ENCODE measurements at places on chromosomes 6 and 20.

- no peak for DNase-seq
Measured at GRCh38 chr6:167538746-167539145, 213.9 kb downstream of the TTLL2 start.

GRCh38 chr6:80173411-80173810 is 66.9 kb downstream of the BCKDHB start:
- no peak for DNase-seq

DNA sequence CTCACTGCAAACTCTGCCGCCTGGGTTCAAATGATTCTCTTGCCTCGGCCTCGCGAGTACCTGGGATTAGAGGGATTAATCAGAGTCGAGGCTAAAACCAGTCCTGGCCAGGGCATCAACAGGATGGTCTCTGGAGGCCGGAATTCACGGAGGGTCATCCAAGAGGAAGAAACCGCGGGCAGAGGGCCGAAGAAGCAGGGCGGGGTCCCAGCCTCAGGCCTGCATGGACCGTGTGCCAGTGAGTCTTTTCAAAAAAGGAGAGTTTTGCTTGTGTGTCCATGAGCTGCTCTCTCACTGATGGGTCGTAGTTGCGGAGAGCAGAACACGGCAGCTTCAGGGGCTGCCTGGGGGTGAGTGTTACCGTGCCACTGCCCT is 295.1 kb upstream of the ZNF337 start:
- DNase-seq: no peak

DNA sequence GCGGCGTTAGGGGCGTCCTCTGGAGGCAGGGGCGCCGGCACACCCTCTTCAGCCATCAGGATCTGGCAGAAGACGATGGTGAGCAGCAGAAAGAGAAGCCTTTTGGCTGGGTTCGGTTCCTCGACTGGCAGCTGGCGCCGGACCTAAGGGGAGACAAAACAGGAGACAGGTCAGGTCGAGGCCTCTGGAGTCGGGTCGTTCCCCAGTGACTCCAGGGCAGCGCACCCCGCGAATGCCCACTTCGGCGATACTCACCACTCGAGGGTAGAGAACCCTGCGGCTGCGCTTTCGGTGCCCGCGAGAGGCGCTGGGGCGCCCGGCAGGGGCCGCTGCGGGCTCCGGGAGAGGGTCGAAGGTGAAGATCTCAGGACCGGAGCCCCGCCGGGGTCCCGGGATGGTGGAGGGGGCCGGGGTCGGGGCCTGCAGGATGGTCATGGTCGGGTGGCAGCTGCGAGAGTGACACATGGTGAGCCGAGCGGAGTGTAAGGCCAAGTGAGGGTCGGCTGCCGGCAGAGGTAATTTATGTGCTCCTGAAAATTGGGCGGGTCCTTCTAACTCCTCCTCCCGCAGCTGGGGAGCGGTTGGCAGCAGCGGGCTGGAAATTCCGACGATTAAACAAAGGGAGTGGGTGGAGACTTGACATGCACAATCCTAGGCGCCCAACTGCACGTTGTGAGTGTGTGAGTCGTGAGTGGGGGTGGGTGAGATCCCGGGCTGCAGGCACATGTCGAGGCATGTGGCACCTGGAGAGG is at the start of gene IER3:
Gene IER3, minus strand, starts transcription at position 494 of the 752 bp plus-strand sequence. Its CDS starts 29 bp downstream, at position 465.
- DNase-seq: peak; percentile 85

DNA sequence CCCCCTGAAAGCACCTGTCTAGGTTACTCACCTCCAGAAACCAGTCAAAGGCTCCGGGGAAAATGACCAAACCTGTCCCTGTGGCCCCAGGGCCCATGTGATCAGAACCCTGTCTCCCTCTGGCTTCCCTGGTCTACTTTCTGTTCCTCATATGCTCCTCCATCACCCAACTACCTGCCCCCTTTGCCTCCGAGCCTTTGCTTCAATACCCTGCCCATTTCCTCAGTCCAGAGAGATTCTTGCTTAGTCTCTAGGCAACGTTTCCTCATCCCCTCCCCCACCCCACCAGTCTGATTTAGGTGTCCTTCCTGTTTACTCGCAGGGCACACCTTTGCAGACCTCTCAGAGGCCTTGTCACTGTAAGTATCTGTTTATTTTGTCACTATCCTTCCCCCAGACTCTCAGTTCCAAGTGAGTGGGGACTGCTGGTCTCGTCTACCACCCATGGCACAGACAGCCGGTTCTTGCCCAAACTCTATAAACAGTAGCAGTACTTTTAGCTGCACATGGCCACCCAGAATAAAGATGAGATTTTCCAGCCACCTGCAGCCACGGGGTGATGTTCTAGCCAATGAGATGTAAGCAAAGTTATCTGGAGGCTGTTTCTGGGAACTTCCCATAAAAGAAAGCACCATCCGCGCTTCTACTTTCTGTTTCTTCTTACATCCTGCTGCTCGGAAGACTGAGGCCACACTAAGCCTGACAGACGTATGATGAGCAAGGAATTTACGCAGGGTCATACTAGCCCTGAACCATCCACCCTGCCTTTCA is 13.3 kb downstream of the ELOVL5 start:
- DNase-seq: peak; percentile 84

GRCh38 chr6:35044761-35045421 is 96.2 kb downstream of the TCP11 start:
- no peak for DNase-seq

- DNase-seq: no peak
Measured at GRCh38 chr20:13008761-13009681, at the start of gene SPTLC3. SPTLC3 (plus strand) TSS chr20:13008972; CDS start chr20:13009268, 296 bp downstream.

GRCh38 chr6:15713325-15713724 is 50.5 kb upstream of the DTNBP1 start:
- DNase-seq: no peak

GRCh38 chr6:165774903-165775601 is 112.0 kb upstream of the PDE10A start:
- no peak for DNase-seq

- DNase-seq: no peak
Measured at GRCh38 chr6:51684038-51684437, 403.4 kb downstream of the PKHD1 start.

DNA sequence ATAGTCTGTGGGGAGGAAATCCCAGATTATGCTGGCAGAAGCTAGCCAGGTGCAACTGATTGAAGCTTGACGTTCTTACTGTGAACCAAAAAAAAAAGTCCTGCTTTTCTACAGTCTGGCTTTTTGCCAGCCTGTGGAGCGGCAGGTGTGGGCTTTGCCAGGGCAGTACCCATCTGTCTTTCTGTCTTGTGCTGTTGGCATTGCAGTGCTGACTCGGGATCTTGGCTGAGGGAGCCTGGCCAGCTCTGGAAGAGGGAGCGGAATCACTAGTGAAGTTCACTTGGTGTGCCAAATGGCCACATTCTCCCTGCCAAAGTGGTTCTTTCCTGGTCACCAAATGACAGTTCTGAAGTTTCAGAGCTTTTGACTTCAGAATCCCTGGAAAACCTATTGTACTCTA is 5.0 kb downstream of the KIF3B start:
- no peak for DNase-seq

GRCh38 chr20:19397666-19398065 is 185.2 kb downstream of the SLC24A3 start:
- no peak for DNase-seq

GRCh38 chr6:31142361-31142761 is 3.5 kb upstream of the PSORS1C2 start:
- DNase-seq: no peak

DNA sequence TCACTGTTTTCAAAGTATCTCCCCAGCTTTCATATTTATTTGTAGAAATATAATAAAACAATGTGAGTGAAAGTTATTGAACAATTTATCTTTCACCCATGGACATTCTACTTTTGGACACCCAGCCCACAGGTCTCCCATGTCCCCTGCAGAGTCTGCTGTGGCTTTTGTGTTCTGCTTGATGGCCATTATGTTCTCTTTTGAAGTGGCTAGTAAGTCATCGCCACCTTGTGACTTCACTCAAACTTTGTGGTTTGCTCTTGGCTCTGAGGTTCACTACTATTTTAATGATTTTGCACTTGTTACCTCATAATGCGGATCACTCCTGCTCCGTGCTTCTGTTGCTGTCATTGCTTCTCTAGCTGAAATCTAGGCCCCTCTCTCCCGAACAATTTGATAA is 10.2 kb upstream of the DEFB113 start:
- no peak for DNase-seq

- no peak for DNase-seq
Measured at GRCh38 chr6:31712296-31712695, 2.9 kb upstream of the LY6G6D start.

- DNase-seq: no peak
Measured at GRCh38 chr20:11711214-11711613, 206.5 kb upstream of the BTBD3 start.

DNA sequence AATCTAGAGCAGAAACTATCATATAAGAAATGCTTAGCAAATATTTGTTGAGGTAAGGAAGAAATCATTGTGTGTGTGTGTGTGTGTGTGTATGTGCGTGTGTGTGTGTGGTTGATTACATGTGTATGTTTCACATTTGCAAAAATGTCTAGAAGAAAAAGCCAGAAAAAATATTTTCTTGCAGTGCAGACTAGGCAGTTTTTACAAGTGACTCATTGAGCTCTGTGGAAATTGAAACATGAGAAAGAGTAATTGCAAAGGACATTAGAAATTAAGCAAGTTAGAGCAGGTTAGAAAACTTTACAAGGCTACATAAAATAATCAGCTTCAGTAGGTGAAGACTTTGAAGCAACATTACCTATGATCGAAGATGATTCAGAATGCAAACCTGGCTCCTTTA is 669.0 kb upstream of the EYS start:
- DNase-seq: no peak

- DNase-seq: no peak
Measured at GRCh38 chr20:31705598-31706597, 16.8 kb downstream of the BCL2L1 start.

DNA sequence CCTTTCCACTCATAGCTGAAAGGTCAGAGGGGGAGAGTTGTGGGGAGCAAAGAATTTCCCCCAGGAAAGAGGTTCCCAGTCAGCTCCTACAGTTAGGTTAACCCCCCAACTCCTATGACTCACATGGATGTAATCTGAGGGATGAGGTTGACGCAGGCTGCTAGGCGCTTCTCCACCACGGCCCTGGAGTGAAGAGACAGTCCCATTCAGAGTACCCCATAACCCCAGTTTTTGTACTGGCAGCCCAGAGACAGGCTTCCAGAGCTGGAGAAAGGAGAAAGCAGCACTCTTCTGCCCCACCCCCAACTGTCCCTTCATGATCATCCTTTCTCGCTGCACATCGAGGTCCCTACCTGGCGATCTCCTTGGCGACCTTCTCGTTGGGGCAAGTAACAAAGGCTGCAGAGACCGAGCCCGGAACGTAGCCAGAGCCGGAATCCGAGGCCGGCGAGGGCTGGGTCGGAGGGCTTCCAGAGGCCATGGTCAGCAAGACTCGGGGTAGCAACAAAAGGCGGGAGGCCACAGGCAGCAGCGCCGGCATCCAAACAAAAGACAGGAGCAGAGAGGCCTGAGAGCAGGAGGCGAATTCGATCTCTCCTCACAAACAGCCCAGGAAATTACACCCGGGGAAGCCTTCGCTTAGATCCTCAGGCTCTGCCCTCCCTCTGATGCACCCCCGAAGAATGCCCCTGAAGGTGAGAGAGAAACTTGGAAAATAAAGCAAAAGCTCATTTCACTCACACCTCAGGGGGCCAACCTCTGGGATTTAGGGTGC is 592 bp downstream of the CUTA start:
- peak; percentile 37 for DNase-seq

GRCh38 chr20:57470666-57471495 is 54.1 kb downstream of the CTCFL start:
- no peak for DNase-seq

DNA sequence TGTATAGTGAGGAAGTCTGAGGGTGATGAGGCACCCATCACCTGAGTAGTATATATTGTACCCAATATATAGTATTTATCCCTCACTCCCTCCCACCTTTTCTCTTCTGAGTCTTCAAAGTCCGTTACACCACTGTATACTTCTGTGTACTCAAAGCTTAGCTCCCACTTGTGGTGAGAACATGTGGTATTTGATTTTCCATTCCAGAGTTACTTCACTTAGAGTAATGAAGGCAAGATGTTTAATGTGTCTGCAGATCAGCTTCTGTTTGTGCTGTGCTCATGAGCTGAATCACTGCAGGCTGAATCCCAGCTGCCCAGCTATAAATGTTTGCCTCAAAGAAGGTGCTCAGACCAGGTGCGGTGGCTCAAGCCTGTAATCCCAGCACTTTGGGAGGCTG is 139.3 kb upstream of the FOXA2 start:
- no peak for DNase-seq

GRCh38 chr6:91288741-91289140 is 701.9 kb upstream of the MAP3K7 start:
- DNase-seq: no peak

DNA sequence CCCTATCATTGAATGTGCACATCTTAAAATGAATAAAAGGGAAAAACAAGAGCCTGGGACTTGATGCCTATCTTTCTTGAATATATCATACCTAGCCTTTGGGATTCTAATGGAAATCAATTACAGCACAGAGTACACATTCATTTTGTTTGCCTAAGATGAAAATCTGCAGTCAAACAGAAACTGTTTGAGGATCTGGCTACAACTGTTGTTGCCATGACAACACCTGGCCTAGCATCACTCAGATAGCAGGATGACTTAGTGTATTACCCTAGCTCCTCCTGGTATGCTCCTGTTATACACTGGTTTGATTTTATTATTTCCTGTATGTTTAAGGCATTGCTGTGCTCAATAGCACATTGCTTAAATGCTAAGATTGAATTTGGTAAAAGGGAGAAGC is 71.5 kb upstream of the LAMP5 start:
- DNase-seq: no peak

- DNase-seq: peak; percentile 31
Measured at GRCh38 chr6:150491131-150491810, 108.4 kb upstream of the PLEKHG1 start.

GRCh38 chr6:83490217-83490807 is 22.0 kb upstream of the PRSS35 start:
- no peak for DNase-seq

DNA sequence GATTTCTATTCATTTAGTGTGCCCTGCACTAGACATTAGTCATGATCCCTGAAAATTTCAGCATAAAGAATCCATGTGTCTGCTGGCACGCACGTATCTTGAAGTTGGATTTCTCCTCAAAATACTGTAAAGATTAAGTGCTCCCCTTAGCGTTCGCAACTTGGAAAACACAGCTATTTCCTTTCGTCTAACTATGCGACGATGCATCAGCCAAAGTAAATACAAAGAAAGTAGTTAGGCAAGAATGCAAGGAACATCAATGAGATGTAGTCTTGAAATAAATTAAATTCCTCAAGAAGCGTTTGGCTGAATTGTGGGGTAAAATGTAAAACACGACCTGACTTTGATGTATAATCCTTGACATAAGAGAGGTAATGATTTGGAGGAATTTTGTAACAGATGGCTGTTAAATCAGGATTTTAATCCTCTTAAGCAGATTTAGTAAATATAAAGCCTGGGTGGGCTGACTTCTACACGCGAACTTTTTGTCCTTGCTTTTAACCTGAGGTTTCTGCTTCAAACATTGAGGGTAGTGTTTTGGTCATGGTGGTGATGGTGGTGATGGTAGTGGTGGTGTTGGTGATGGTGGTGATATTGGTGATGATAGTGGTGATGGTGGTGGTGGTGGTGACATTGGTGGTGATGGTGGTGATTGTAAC is 88.2 kb downstream of the FOXF2 start:
- DNase-seq: no peak

GRCh38 chr20:19047951-19048296 is 164.5 kb upstream of the SLC24A3 start:
- DNase-seq: no peak

- DNase-seq: no peak
Measured at GRCh38 chr6:170042596-170043118, 248.2 kb downstream of the DLL1 start.

GRCh38 chr20:49888212-49889000 is 26.9 kb downstream of the SPATA2 start:
- peak; percentile 69 for DNase-seq

All from activated CD8-positive, alpha-beta T cell treated with anti-CD3 and anti-CD28 coated beads, Interleukin-2, amount 10 ng/mL, durations not matched to agents 7 days and 5 days (primary cell).